ENCODE measurements at places on chromosomes 4 and X.

- DNase-seq, result no peak
These were observed 57.2 kb upstream of the MTMR1 start for GRCh38 chrX:150635952-150636351.

GRCh38 chr4:69060651-69061308 lies 35.5 kb upstream of the UGT2B7 start:
- DNase-seq, result no peak

GRCh38 chrX:100864657-100865391 lies 9.3 kb downstream of the NOX1 start:
- no peak for DNase-seq

- DNase-seq, result no peak
These were observed 204.5 kb downstream of the ZNF674 start for GRCh38 chrX:46340696-46341095.

- no peak for DNase-seq
These were observed 48.2 kb upstream of the SLIT2 start for GRCh38 chr4:20203508-20203907.

DNA sequence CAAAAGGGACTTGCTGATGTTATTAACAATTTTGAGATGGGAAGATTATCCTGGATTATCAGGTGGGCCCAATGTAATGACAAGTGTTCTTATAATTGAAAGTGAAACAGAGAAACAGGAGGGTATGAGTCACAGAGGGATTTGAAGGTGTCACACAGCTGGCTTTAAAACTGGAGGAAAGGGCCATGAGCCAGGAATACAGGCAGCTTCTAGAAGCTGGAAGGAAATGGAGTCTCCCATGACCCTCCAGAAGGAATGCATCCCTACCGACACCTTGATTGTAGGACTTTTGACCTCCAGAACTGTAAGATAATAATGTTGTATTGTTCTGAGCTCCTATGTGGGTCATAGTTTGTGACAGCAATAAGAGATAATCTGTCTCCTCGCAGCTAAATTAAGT lies 98.0 kb upstream of the STIM2 start:
- DNase-seq, result no peak

Data from hypothalamus (tissue), 51 donors.